Naive thymus-derived CD8-positive, alpha-beta T cell (primary cell): ENCODE measurements at places on chromosomes 7 and 10.

GRCh38 chr7:36107926-36108631 lies 45.0 kb upstream of the EEPD1 start:
- no peak for DNase-seq

DNA sequence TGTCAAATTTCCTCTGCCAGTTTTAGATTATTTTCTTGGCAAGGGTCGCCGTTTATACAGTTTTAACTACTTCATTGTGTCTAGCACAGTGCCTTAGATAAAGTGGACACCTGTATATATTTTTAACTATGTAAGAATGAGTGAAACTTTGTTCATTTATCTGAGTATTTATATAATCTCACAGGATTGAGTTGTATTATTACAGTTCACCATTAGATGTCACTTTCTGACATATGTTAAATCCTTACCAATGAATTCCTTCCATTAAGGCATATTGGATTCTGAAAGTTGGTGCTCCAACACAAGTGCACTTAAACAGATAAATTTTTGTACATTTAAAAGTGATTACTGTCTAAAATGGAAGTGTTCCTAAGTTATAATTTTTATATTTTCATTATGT lies 43.0 kb downstream of the ZMYND11 start:
- no peak for DNase-seq

GRCh38 chr10:27020243-27020642 lies 80.1 kb downstream of the ANKRD26 start:
- no peak for DNase-seq

GRCh38 chr7:2851497-2851896 lies 7.4 kb upstream of the GNA12 start:
- no peak for DNase-seq

GRCh38 chr10:77552252-77552651 lies 85.4 kb downstream of the KCNMA1 start:
- DNase-seq = no peak

GRCh38 chr10:5618042-5618441 lies 48.4 kb downstream of the ASB13 start:
- DNase-seq = no peak

GRCh38 chr7:2520761-2521290 lies 1.3 kb downstream of the LFNG start:
- DNase-seq = no peak

DNA sequence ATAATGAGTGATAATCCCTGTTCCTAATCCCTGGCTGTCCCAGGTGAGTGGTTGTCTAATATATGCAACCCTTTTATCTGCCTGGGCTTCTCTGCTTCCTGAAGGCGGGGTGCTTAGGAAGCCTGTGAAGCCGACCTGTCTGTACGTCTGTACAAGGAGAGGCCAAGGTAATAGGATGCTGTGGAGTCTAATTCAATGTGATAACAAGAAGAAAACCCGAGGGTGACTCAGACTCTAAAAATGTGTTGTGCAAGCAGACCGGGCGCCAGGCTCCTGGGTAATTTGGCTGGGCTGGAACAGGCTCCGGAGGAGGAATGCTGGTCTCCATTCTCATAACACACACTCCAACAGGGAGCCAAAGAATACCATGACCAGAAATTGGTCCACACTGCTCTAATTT lies 43.6 kb downstream of the THNSL1 start:
- DNase-seq = no peak

DNA sequence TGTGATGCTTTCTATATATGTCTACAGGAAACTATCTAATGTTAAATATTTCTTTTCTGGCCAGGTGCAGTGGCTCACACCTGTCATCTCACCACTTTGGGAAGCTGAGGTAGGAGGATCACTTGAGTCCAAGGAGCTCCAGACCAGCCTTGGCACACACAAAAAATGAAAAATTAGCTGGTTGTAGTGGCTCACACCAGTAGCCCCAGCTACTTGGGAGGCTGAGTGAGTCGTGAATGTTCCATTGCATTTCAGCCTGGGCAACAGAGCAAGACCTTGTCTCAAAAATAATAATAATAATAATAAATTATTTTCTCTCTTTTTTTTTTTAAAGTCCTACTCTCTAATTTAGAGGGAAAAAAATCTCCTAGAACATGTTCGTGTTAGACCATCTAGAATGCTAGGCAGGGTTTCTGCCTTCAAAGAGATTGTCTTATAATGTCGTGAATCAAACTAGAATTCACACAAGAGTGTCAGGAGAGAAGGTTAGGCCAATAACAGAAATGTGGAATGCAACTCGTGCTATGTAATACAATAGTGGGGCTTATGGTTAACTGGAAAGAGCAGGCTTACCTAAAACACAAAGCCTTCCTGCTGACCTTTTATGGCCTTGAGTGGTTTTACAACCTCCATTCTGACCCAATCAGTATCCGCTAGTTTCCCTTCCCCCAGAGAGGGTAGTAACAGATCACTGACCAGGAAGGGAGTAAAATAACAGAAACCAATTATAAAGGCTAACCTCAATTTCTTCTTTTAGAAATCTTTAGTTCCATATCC lies 46.3 kb downstream of the MYOF start:
- no peak for DNase-seq

DNA sequence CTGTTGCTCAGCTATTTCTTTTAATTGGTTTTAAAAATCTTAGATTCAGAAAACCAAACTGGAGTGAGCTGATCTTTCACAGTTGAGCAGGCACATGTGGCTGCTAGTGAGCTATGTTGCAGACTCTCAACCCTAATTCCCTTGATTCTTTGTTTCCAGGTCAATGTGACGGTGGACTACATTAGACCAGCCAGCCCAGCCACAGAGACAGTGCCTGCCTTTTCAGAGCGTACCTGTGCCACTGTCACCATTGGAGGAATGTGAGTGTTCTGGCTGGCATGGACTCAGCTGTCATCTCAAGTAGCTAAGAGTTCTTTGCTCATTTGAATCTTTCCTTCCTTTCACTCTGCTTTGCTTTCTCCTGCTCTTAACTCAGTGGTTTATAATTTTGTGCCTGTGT lies 187.1 kb downstream of the LRRC4 start:
- DNase-seq = no peak

- DNase-seq = peak; percentile 6
These were observed 110.7 kb downstream of the RALA start for GRCh38 chr7:39733881-39734632.

DNA sequence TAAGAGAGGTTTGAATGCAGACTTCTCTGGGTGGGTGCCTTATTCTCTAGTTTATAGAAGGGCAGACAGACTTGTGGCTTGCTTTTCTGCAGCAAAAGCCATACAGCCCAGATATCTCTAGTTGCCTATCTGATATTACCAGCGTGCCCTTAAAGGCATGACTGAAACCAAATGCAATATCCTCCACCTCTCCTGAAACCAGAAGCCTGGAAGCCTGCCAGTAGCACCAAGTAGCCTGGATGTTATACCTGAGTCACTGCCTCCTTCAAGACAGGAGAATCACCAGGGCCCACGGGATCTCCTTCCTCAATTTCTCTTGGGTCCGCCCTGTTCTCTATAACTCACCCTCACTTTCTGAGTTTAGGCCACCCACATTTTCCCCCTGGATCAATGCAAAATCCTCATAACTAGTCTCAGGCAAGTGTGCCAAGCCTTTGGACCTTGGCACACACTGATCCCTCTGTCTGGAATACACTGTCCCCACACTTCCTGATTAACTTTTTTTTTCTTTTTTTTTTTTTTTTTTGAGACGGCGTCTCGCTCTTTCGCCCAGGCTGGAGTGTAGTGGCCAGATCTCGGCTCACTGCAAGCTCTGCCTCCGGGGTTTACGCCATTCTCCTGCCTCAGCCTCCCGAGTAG lies 638.4 kb downstream of the GALNT17 start:
- no peak for DNase-seq

GRCh38 chr7:30327813-30328212 lies 43.4 kb downstream of the ZNRF2 start:
- no peak for DNase-seq

GRCh38 chr7:92244808-92245486 lies 767 bp downstream of the KRIT1 start:
- DNase-seq = peak; percentile 26

GRCh38 chr7:140300243-140301136 lies 97.8 kb downstream of the SLC37A3 start:
- DNase-seq = no peak

- DNase-seq = no peak
These were observed 159.1 kb downstream of the SRPK2 start for GRCh38 chr7:105229641-105230040.

GRCh38 chr10:5479481-5480161 lies 19.7 kb downstream of the CALML5 start:
- DNase-seq = peak; percentile 35

- DNase-seq = no peak
These were observed 220.4 kb downstream of the HDAC9 start for GRCh38 chr7:18715988-18716387.

DNA sequence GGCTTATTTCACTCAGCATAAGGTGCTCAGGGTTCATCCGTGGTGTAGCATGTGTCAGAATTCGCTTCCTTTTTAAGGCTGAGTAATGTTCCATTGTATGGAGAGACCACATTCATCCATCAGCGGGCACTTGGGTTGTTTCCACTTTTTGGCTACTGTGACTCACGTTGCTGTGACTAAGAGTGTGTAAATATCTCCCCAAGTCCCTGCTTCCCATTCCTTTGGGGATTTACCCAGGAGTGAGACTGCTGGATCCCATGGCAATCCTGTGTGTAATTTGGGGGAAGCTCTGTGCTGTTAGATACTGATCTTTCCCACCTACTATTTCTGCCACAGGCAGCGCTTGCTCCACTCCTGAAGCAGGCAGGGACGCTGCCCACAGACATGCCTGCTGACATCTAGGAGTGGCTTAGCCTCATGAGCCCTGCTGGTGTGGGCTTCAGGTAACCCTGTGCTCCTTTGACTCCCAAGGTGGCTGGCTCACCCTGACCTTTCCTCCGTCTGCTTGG lies 346.0 kb downstream of the FRMD4A start:
- DNase-seq = no peak

DNA sequence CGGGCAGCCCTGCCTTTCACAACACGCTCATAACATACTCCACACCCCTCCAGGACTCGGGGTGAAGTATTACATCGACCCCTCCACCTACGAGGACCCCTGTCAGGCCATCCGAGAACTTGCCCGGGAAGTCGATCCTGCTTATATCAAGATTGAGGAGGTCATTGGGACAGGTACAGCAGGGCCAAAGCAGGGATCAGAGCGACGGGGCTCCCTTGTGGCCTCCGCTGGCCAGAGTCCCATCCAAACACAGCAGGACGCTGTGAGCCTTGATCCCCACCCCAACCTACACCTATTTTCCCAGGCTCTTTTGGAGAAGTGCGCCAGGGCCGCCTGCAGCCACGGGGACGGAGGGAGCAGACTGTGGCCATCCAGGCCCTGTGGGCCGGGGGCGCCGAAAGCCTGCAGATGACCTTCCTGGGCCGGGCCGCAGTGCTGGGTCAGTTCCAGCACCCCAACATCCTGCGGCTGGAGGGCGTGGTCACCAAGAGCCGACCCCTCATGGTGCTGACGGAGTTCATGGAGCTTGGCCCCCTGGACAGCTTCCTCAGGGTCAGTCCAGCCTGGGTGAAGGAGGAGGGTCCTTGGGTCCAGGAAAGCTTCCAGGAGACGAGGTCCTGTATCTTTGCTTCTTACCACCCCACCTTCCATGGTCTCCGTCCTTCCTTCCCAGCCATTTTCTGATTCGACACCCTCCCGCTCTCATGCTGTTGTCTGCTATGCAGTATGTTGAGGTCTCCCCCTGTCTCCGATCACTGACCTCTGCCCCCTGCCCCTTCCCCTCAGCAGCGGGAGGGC lies 13.5 kb downstream of the EPHB6 start:
- DNase-seq = no peak

- no peak for DNase-seq
These were observed 217.1 kb upstream of the ZMIZ1 start for GRCh38 chr10:78851647-78852046.

- no peak for DNase-seq
These were observed 54.7 kb downstream of the STEAP1B start for GRCh38 chr7:22445140-22445743.

- no peak for DNase-seq
These were observed 108.6 kb downstream of the LRRC4 start for GRCh38 chr7:127922656-127923055.

DNA sequence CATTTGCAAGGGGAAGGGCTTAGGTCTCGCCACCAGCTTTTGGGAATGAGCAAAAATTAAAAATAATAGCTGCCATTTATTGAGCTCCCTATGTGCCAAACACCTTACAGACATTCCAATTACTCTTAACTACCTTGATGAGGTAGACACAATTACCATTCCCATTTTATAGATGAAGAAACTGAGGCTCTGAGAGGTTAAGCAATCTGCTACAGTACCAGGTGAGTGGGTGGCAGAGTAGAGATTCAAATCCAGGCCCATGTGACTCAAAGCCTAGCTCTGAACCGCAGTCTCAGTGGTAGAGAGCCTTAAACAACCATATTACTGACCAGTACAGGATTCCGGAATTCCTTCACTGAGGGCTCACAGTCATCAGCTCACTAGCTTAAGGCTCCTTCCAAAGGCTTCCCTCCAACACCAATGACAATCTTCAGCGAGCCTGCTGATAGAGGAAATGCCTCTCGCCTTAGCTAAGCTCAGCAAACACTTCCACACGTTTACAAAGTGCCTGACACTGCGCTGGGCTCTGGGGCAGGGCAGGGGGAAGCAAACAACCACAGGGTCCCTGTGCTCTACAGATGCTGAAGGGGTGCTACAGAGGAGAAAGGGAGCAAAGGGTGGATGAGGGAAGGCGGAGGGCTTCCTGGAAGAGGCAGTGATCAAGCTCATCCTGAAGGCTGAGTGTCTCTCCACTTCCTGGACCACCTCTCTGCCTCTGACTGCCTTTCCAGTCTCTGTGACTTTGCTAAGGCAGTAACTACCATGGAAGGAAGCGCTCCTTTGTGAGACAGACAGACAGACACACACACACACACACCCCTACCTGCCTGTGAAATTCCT lies 7.4 kb downstream of the LRRC20 start:
- no peak for DNase-seq

DNA sequence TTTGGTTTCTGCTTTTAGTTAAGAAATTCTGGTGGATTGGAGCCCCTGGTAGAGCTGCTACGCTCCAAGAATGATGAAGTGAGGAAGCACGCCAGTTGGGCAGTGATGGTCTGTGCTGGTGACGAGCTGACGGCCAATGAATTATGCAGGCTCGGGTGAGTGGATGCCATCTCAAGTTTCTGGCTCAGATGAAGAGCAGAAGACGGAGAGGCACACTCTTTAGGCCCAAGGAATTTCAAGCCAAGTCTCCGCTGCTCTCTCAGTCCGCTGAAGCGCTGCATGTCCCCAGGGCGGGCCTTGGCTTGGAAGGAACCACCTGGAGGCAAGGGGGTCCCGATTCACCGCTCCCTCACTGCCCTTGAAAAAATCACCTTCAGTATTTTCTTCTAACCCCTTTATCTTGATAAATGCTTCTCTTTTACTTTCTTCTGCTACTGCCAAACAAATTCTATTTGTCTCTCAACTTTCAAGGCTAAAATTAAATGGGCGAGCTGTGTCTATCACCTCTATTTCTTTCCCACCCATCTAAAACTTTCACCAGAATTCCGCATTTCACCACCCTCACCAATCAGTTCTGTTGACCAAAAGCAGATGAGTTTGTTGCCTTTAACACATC lies 74.2 kb downstream of the ARMC3 start:
- no peak for DNase-seq

- no peak for DNase-seq
These were observed 217.4 kb downstream of the LRMDA start for GRCh38 chr10:75648854-75649253.
